ENCODE measurements at places on chromosomes 5 and 9.

DNA sequence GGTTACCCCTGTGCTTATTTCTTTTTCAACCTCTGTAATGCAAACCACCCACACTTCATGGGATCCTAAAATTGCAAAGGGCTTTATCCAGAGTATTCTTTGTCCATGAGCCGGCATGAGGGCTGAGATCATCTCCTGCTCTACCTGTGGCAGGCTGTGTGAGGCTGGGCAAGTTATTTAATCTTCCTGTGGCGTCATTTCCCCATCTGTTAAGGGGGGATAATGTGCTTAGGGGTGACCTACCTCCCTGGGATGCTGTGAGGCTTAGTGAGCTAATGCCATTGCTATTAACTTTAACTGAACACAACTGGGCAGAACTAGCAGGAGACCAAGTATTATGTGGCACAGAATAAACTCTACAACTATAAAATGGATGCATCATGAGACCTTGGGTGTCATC is 17.0 kb downstream of the FRMPD1 start:
- DNase-seq: no peak

GRCh38 chr5:15604986-15605385 is 105.0 kb downstream of the FBXL7 start:
- DNase-seq: no peak

GRCh38 chr5:61915646-61916045 is 390.4 kb upstream of the KIF2A start:
- no peak for DNase-seq

- no peak for DNase-seq
These were observed 137.4 kb upstream of the ABCA1 start for GRCh38 chr9:105065098-105066088.

- DNase-seq: no peak
These were observed 195.7 kb downstream of the CDK5RAP2 start for GRCh38 chr9:120383999-120384924.

DNA sequence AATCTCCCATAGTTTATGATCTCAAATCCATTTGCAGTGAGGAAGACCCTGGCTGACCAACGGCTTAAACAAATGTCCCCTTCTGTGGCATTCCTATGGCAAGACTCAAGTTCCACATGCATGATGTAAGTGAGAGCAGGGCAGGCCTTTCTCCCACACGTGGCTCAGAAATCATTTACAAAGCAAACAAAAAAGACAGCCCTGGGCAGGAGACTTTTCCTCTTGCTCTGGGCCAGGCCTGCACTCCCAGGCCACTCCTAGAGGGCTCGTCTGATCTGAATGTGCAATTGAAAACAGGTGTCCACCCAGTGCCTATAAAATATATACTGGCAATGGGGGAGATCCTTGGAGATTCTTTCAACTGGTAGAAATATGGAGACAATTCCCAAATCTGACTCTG is 123.1 kb downstream of the DMRT2 start:
- DNase-seq: no peak

GRCh38 chr9:38639577-38639940 is 19.2 kb upstream of the ANKRD18A start:
- DNase-seq: no peak

- DNase-seq: no peak
These were observed 601 bp downstream of the FBXO38 start for GRCh38 chr5:148384380-148384737.

DNA sequence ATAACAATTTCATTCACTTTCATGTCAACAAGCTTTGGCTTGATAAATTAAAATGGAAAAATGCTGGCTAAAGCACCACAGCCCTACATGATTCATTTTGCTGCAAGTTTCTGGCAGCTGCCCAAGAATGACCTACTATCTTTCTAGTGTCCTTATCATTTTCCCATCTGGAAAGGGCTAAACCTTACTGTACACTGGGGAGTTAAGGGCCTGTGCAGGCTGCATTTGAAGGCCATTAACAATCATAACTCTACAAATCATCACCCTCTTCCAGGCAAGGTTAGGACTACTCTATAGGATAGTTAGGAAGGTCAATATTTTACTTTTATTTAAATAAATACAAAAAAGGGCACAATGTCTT is 579.7 kb upstream of the ZNF608 start:
- no peak for DNase-seq

Data from activated CD8-positive, alpha-beta memory T cell treated with anti-CD3 and anti-CD28 coated beads, Interleukin-2, amount 50 U/mL, for 4 hours (primary cell).